Ascending aorta (tissue), 2 donors: ENCODE measurements at places on chromosomes 5 and 9.

- DNase-seq, result no peak
Measured at GRCh38 chr5:160044967-160045366, 36.0 kb downstream of the TTC1 start.

- no peak for DNase-seq
Measured at GRCh38 chr9:73916016-73916673, 581.0 kb upstream of the RORB start.

DNA sequence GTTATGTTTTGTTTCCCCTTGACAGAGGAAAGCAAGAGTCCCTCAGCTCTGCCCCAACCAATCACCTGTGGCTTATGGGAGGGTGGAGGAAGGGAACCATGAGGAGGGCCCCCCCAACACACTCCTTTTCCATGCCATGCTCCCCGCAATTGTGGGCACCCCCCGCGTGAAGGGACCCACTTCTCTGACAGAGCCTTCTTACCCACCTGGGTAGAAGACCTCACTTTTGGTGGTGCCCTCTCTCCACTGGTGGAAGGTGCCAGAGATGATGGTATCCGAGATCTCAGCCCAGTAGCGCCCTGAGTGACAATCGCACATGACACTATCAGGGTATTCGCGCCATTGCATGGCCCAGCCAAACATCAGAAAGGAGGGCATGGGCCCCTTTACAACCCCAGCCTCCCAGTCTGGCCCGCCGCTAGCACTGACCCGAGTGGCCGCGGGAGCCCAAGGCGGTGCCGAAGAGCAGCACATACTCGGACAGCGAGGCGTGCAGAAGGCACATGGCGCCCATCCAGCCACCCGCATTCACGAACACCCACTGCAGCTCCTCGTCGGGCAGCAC lies 714 bp downstream of the SIGMAR1 start:
- DNase-seq, result no peak

DNA sequence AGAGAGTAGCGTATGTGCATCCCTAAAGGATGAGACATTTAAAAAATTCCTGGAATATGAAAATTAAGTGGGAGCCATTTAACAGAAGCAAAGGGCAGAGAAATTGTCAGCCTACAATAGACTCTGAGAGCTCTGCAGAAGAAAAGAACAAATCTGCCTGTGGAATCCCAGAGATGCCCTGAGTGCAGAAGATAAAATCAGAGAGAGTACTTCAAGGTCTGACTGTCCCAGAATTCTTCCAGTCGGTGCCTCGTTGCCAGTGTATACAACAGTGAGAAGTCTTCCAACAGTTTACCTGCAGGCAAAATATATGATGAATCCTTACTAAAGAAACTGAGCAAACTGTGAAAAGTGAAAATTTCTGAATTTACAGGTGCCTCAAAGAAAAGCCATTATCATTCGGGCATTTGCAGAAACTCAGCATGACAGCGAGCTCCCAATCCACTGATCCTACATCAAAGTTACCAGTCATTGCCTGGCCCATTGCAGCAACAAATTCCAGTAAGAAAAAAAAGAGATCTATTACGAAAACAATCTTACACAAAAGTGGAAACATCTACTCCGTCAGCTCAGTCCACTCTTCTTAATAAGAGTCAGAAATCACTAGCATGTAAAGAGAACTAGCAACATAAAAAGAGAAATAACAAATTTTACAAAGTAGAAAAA lies 92.8 kb upstream of the VCAN start:
- DNase-seq, result no peak

DNA sequence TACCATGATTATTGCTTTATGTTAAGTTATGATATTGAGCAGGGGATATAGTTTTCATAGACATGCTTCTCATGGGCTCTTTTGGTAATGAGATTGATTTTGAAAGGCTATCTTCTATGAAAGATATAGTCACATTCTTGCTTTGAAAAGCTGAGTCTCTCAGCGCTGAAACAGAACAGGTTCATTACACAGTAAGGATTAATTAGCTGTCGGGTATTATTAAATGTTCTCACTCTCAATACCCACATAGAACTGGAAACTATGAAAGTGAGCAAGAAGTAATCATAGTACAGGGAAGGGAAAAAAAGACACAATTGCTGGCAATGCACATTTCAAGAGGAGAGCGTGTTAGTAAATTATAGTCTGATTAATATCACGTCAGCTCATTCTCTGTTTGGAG lies 171.6 kb upstream of the GPR151 start:
- no peak for DNase-seq

GRCh38 chr5:109905906-109906305 lies 216.2 kb downstream of the MAN2A1 start:
- DNase-seq, result no peak

GRCh38 chr9:14306672-14307660 lies 7.0 kb downstream of the NFIB start:
- DNase-seq, result no peak

DNA sequence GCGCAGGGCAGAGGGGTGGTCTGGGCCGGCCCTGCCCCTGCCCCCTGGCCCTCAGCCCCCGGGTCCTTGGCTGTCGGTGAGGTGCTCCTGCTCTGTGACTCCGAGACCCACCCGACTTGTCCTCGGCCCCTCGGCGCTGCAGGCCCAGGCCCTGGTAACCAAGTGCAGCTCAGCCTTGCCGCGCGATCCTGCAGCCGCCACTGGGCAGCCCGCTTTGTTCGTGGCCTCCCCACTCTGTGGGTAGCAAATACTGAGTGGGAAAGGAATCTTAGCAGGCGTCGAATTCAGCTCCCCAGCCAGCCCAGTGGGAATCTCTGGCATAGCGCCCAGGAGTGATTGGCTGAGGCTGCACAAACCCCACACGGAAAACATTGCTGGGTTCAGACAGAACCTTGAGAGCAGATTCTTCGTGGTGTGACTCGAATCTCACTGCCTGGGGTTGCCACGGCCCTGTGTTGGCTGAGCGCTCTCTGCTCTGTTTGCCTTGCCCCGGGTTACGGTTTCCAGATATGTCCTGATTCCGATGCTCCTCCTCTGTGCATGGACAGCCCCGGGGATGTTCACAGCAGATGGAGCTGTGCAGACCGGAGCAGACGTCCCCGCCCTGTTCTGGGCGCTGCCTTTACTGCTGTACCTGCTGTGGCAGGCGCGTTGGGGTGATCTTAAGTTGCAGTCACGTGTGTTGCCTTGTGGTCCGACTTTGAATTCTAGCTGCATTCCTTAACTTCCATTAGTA lies 13.4 kb upstream of the EXOC3 start:
- no peak for DNase-seq

- DNase-seq, result no peak
Measured at GRCh38 chr5:180673371-180674089, 24.1 kb upstream of the FLT4 start.

DNA sequence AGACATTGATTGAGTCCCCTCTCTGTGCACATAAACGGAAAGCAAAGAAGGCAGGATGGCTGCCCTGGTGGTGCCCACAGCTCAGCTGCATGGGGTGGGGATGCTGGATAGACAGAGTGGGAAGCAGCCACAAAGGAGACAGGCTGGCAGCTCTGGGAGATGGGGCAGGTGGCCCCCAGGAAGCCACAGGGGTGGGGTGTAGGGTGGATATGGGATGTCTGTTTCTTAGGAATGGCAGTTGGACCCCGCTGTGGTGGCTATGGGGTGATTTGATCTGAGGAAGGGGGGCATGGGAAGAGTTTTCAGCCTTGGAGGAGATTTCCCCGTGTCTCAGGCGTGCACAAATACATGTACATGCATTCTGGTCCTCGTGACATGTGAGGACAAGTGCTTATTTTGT lies 50.2 kb upstream of the VDAC1 start:
- DNase-seq, result no peak

DNA sequence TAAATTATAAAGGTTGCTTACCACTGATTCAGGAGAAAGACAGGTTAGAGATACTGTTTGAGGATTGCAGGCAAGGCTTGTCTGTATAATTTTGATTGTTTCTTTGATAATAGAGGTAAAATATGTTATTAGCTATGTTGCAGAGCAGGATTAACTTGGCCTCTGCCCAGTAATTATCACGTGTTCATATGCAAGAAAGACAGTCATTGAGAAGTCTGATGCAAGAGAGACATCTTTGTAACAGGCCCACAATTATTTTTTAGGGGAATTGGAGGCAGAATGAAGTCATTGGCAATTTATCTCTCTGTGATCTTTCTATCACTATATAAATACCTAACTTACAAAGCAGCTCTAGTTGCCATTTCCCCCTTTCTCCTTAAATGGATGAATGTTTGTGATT lies 46.0 kb downstream of the SLC44A1 start:
- DNase-seq, result no peak

GRCh38 chr9:133863257-133863592 lies 125.1 kb upstream of the SARDH start:
- no peak for DNase-seq

- DNase-seq, result no peak
Measured at GRCh38 chr5:139043157-139043905, 154.8 kb downstream of the SIL1 start.

GRCh38 chr9:121371495-121372061 lies 1.5 kb upstream of the STOM start:
- DNase-seq, result no peak

GRCh38 chr9:75390951-75391350 lies 302.6 kb downstream of the OSTF1 start:
- no peak for DNase-seq

- no peak for DNase-seq
Measured at GRCh38 chr9:128097543-128098296, 29.7 kb downstream of the SLC25A25 start.

GRCh38 chr5:67196537-67197059 lies at the start of gene CD180:
TSS of gene CD180 (minus strand) at chr5:67196799. CDS start at chr5:67196641, 158 bp downstream.
- no peak for DNase-seq

DNA sequence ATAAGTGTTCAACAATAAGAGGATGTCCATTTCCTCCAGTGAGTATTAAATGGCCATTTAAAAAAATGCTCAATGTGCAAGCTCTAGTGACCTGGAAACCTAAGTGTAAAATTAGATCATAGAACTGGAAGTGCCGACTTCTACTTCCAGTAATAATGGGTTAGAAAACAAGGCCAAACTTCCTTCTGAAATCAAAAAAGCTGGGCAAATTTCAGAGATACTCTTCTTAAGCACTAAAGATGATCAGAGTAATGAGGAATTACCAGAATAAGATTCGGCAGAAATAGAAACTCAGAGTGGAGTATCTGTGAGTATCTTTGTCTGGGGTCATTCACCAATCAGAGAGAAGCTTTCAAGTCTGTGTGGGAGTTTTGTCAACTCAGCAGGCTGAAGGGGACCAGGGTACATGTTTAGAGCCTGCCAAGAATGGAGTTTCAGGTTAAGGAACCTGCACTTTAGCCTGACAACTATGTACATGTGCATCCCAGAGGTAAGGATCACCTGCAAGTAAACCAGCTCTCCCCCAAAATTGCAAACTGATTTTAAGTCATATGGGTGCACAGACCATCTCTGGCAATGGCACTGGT lies 17.1 kb downstream of the FCN2 start:
- no peak for DNase-seq

DNA sequence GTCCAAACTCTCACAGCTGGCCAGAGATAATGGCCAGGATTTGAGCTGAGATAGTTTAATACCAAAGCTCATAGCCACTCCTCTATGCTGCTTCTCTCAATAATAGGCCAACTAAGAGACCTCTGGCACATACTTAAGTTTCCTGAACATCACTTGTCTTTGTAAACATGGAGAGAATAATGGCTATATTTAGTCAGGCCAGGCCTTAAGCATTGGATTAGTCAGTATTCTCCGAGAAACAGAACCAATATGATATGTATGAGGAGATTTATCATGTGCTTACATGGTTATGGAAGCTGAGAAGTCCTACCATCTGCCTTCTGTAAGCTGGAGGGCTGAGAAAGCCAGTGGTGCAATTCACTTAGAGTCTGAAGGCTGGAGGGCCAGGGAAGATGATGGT lies 45.4 kb downstream of the CFAP95 start:
- DNase-seq, result no peak

DNA sequence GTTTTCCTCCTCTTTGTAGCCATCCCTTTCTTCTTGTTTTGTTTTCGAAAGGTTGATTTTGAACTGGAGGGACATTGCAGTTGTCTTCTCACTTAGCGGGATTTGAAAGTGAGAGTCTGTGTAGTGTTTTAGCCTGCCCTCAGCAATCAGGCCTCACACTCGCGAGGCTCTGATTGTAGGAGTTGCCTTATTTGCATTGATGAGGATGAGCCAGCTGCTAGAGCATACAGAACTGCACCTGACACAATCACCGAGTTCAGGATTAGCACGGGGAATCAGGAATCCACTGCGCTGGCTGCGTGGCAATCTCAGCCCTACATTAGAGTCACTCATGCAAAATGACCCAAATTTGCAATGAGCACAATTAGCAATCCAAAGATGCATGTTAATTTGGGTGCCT lies 122.5 kb upstream of the TMEM161B start:
- no peak for DNase-seq

- DNase-seq, result no peak
Measured at GRCh38 chr9:18771011-18771410, 262.0 kb downstream of the SAXO1 start.

DNA sequence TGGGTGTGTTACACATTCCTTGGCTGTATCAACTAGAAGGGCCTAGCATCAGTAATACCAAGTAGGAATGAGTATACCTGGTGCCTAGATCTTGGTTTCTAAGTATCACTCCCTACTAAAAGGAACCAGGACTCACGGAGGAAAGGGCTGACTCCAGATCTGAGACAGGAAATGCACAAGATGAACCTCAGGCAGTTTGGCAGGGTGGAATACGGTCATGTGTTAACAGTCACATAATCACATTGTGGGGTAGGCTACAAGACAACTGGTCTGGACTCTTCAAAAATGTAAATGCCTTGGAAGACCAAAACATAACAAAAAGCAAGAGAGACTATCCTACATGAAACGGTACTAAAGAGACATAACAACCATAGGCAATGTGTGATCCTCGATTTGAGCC lies 158.8 kb downstream of the CRB2 start:
- no peak for DNase-seq

DNA sequence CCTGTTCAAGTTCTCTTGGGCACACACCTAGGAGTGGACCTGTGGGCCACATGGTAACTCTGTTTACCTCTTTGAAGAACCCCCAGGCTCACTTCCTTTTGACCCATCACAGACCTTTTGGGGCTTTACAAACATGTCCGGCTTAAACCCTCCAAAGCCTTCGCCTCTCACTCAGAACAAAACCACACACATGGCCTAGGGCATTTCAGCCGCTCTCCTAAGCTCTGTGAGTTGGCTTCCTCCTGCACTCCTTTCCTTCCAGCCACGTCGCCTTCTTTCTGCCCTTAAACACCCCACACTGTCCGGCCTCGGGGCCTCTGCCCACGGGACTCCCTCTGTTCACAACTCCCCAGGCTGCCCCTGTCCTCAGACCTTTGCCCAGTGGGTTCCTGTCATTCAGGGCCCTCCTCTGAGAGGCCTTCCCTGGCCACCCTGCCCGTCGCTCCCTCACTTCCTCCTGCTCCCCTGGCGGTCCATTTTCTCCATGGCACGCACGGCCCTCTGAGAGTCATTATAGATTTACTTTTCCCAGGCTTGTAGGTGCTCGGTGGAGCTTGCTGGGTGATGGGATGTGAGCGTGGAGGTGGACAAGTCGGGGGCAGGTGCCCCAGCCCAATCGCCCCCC lies 1.9 kb downstream of the DOK3 start:
- DNase-seq, result no peak

- DNase-seq, result no peak
Measured at GRCh38 chr9:21413151-21413550, 4.2 kb downstream of the IFNA8 start.

GRCh38 chr5:158908425-158909220 lies 191.1 kb downstream of the EBF1 start:
- DNase-seq, result no peak

- DNase-seq, result no peak
Measured at GRCh38 chr5:176609724-176610434, at the start of gene GPRIN1. TSS of gene GPRIN1 (minus strand) at chr5:176610156. CDS start at chr5:176599834, 10,322 bp downstream.

- DNase-seq, result peak; percentile 73
Measured at GRCh38 chr5:17928581-17928981, 294.3 kb downstream of the TAF11L14 start.
